Peyer's patch (tissue), 4 donors: ENCODE measurements at places on chromosomes 1 and 21.
A peak's percentile ranks its signal among the peaks of the same experiment; 100 is the strongest.

DNA sequence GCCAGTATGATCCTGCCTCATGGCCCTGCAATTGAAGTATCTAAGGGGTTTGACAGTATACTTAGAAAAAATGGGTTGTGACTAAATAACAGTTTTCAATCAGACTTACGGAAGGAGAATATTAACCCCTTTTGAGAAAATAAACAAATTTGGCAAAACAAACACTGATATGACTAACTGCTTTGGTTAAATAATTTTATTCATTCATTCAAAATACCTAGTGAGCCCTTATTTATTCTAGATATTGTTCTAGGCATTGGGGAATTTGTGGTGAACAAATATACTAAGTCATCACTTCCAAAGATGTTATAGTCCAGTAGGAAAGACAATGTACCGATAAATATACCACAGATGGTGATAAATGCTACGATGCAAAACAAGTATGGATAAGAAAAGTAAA lies 358.7 kb downstream of the TGFB2 start:
- DNase-seq = no peak

- DNase-seq = no peak
These were observed 177.7 kb downstream of the URB2 start for GRCh38 chr1:229803626-229804217.

- peak; percentile 34 for DNase-seq
These were observed 45.2 kb downstream of the SLC37A1 start for GRCh38 chr21:42558846-42559245.

- DNase-seq = no peak
These were observed 372.4 kb downstream of the TGFB2 start for GRCh38 chr1:218717575-218717974.

DNA sequence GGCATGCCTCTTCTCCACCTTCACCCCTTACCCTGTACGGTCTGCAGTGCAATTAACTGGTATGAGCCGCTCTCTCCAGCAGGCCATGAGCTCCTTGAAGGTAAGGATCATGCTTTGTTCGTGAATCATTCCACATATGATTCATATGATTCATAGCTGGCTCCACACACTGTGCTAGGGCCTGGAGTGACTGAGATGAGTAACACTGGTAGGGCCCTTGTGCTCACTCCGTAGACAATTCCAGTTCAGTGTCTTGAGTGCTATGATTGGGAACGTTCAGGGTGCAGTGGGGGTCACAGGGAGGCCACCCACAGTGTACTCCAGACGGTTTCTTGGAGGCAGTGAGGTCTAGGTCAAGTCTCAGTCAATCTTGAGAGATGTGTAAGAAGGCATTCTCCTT lies 239.8 kb downstream of the LMX1A start:
- no peak for DNase-seq

GRCh38 chr21:37849506-37850102 lies 66.7 kb downstream of the KCNJ6 start:
- DNase-seq = no peak

DNA sequence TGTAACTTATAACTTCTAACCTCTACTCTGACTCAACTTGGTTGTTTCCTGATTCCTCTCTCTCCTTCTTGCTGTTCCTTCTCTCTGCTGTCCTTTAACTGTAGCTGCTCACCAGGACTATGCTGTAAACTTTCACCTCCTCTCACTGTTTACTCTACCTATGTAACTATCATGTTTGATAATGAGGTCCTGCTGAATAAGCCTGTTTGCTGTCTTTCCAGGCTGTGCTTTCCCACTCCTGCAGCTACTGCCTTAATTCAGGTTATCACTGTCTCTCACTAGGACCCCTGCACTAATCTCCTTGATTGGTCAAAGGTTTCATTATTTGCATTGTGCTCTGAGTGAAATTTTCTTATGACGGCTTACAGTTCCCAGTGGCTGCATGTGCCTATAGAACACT lies 633.9 kb upstream of the PTBP2 start:
- no peak for DNase-seq

GRCh38 chr1:183281039-183281438 lies 95.0 kb downstream of the LAMC2 start:
- peak; percentile 64 for DNase-seq

GRCh38 chr1:109248444-109248796 lies 919 bp upstream of the CELSR2 start:
- DNase-seq = peak; percentile 34

- DNase-seq = no peak
These were observed 385.2 kb downstream of the DUSP10 start for GRCh38 chr1:221356693-221357092.

DNA sequence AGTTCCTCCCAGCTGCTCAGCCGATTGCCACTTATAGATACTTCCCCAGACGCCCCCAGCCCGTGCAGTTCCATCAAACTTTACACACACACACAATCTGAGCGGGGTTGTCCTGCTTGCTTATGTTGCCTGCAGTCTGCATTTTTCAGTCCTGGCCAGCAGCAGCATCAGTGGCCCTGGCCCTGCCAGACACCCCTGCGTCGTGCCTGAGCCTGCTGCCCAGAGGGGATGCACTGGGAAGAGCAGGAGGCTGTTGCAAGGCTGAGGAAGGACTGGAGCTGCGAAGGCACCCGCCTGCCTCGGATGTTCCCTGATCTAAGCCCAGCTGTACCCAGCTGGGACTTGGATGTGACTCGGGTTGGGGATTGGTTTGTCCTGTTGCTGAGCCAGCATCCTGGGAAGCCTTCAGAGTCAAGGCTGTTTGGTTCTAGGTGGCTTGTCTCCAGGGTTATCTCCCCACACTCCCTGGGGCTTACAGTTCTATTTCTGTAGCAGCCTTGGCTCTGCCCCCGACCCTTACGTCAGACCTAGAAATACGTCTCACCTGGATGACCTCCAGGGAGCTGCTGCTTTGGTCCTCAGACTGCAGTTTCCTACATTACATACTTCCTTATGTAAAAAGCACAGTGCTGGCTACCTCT lies 42.3 kb downstream of the MAN1C1 start:
- no peak for DNase-seq

GRCh38 chr1:53198241-53198651 lies 1.6 kb downstream of the CPT2 start:
- DNase-seq = no peak

- DNase-seq = no peak
These were observed 440.7 kb downstream of the CAMTA1 start for GRCh38 chr1:7225711-7226505.

- DNase-seq = no peak
These were observed 12.0 kb upstream of the LIN9 start for GRCh38 chr1:226320930-226321329.

- DNase-seq = no peak
These were observed 3.6 kb downstream of the EPS15 start for GRCh38 chr1:51515312-51515960.

DNA sequence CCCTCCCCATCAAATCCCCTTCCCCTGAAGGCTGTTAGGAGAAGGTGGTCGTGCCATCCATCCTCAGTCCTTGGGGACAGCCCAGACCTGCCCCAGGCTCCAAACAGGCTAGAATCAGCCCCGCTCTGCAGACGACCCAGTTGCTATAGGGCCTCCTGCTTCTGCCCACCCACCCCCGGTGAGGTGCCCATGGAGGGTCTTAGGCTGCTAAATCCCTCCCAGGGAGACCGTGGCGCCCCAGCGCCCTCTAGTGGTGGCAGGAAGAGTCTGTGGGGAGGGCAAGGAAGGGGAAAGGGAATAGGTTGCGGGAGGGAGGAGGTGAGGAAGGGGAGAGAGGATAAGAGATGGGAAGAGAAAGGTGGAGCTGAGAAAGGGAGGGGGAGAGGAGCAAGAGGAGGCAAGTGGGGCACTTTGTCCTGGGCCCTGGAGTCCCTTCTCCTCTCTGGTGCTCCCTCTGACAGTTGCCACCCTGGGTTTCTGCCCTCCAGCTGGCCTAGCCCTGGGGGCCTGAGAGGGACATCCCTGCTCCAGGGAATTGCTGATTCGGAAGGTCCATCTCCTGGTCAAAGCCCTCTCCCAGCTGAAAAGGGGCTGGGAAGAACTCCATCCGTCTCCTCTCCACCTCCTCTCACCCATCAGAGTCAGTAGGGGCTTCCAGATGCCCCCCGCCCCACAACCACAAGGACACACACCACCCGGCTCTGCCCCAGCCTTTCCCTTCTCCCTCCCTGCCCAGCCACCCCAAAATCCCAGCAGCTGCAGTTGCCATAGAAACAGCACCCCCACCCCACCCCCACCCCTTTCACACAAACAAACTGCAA lies 55.4 kb downstream of the CAMK2N1 start:
- DNase-seq = no peak

DNA sequence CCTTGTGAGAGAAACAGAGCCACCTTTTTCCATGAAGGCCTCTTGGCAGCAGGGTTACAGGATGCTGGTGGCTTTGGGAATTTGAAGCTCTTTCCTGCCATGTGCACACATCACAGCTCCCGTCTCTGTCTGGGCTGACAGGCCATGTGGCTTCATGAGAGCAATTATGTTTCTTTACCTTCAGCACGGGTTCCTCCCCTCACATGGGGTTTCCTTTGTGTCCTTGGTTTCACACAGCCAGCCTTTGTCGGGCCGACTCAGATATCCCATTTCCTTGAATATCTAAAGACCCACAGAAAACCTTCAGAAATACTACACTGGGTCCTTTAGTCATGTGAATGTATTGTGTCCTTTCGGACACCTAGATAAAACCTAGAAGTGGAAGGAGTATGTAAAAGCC lies 7.1 kb downstream of the CLIC6 start:
- no peak for DNase-seq

DNA sequence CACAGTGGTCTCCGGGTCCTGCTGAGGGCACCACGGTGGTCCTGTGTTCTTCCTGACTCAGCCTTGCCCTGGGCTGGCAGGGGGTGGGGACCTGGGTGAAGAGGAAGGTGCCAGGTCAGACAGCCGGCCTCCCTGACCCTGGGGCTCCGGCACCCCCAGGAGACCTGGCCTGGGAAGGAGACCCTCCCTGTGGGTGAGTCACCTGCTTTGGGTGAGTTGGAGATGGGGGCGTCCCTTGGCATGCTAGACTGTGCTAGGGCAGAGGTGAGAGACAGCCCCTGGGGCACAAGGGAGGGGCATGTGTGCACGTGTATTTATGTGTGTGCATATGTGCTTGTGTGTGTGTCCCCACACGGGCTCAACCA lies 23.4 kb downstream of the SPSB1 start:
- DNase-seq = no peak

DNA sequence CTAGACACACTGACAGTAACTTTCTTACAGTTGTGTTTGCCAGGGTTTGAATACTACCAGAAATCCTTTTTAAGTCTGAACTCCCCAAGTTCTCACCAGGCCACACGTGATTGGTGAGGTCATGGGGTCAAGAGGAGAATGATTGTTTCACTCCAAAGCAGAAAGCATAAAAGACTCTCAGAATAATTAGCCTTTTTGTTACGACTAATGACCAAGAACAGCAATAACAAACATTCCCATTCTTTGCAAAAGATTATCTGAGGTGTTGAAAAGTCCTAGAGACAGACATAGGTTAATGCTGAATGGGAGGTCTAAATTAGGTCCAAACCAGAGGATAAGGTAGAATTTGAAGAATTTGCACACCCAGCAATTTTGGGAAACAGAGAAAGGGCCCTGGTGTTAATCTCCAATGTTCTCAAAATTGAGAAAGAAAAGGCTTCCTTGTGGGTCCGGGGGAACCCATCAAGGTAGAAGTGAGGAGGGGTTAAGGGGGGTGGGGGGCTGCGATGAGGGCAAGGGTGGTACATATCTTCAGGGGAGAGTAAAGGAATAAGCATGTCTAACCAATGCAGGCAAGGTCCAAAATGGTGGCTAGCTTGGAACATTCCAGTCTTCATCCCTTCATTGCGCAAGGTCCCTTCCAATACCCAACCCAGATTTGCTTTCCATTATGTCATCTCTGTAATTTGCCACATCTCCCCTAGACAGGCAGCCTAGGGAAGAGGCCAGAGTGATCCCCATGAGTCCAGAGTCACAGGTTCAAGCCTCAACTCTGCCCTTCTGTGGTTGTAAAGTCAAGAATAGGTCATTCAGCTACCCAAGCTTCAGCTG lies 74.6 kb upstream of the NFIA start:
- DNase-seq = no peak

- no peak for DNase-seq
These were observed 135.4 kb upstream of the FMN2 start for GRCh38 chr1:239956263-239956662.

- DNase-seq = no peak
These were observed 4.0 kb downstream of the WDR26 start for GRCh38 chr1:224430511-224431113.

DNA sequence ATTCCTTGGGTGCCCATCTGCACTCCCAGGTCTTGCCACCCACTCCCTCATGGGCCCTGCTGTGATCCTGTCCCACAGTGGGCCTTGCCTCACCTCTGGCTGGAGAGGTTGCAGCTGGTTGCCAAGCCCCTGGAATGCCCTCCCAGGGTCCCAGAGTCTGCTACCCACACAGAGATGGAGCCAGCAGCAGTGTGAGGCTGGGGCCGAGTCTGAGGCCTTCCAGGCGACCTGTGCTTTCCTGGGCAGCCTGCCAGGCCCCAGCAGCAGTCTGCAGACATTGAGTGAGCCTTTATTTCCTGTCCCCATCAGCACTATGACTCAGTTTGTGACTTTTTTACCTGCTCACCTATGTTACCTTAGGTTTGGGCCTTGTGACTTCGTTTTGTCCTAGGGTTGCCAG lies 25.0 kb upstream of the TSPAN2 start:
- no peak for DNase-seq

DNA sequence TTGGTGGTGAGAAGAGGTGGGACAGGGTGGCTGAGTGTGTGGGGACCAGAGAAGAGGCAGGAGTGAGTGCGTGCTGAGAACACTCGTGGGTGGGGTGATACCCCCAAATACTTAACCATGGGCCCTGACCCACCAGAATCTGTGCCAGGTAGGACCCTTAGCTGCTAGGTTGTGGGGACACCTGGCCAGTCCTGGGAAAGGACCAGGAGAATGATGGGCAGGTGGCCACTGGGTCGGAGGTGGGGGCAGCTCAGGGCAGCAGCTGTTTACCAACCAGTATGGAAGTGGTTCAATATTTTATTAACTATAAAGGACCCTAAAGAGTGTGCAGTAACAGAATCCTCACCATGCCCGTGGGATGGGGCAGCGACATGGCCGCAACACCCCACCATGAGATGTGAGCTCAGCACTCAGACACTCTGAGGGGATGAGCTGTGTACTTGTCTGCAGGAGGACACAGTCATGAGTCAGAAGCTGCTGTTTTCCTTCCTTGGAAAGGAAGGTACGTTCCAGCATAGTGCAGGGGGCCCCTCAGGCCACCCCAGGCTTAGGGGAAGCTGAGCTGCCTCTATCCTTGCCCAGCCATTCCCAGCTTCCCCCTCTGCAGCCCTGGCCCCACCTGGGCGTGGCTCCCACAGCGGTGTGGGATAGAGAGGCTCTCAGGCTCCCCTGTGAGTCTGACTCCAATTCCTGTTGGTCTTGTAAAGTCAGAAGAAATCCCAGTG lies 25.4 kb downstream of the TEX35 start:
- DNase-seq = no peak

GRCh38 chr1:18149027-18149641 lies 41.5 kb downstream of the IGSF21 start:
- DNase-seq = no peak

DNA sequence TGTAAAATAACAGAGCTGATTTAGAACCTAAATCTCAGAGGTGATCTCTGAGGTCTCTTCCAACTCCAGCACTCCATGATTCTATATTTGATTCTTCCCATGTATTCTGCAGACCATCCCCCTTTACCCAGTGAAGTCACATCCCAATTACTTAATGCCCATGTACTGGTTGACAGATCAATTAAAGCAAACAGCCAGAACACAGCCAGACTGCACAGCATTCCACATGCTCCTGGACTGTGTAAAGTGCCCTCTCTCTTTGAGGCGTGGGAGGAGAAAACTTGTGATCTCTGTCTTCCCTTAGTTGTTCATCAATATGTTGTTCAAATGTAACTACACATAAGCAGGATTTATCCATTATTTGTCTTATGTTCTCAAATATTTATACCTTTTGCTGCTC lies 18.1 kb downstream of the NOS1AP start:
- DNase-seq = no peak

- DNase-seq = no peak
These were observed 159.8 kb downstream of the PIK3R3 start for GRCh38 chr1:45972621-45973020.
